ENCODE measurements at places on chromosomes 13 and 19. TPM values are rescaled to one million over a fixed set of nuclear protein-coding genes. Genes with fewer than 3 reads are reported as not detected.

- no peaks in the 10 kb centered on the region for H3K36me3 ChIP-seq
- H3K4me3 ChIP-seq, result no peak overlapping the region
- H3K27ac ChIP-seq, result no peak overlapping the region
- no peaks in the 10 kb centered on the region for H3K27me3 ChIP-seq
- DNase-seq, result no peak
Observed at GRCh38 chr13:95541911-95542474, 10.5 kb upstream of the CLDN10 start.

Gene TMEM147
- total RNA-seq, result 65.7 TPM

DNA sequence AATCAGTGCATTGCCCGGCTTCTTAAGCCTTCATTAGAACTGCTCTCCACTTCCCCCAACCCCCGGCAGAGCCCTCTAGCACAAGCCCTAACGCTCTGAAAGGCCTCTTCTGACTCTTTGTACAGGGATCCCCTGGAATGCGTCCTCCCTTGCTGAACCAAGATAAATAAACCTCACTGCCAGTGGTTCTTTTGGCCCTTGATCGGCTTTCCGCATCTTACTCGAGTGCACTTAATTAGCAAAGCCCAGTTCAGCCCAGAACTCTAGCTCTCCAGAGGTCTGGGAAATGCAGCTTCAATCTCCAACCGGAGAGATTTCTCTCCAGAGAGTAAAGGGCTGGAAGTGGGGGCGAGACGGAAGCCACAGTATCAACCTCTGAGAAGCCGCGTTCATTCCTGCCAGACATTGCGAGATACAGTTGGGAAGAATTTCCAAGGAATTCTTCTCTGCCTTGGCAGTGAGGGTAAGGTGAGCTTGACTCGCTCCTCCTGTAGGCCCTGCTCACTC lies 8.7 kb upstream of the ZNF444 start:
- no peaks in the 10 kb centered on the region for H3K4me1 ChIP-seq
- no peak overlapping the region for H3K4me3 ChIP-seq
- no peaks in the 10 kb centered on the region for H3K36me3 ChIP-seq

GRCh38 chr13:111508902-111509509 lies 188.6 kb downstream of the TEX29 start:
- no peaks in the 10 kb centered on the region for H3K36me3 ChIP-seq
- no peaks in the 10 kb centered on the region for H3K4me1 ChIP-seq
- H3K27me3 ChIP-seq, result no peaks in the 10 kb centered on the region
- H3K27ac ChIP-seq, result no peak overlapping the region
- no peak for DNase-seq

GRCh38 chr13:80010846-80011245 lies 330.1 kb downstream of the SPRY2 start:
- DNase-seq, result no peak
- no peaks in the 10 kb centered on the region for H3K4me1 ChIP-seq
- H3K27me3 ChIP-seq, result no peaks in the 10 kb centered on the region
- no peaks in the 10 kb centered on the region for H3K36me3 ChIP-seq
- no peak overlapping the region for H3K27ac ChIP-seq
- no peak overlapping the region for H3K4me3 ChIP-seq

Gene EIF3K
- total RNA-seq, result 305 TPM

- peaks cover 3% of the 10 kb centered on the region for H3K4me1 ChIP-seq
- no peak for DNase-seq
- no peaks in the 10 kb centered on the region for H3K27me3 ChIP-seq
- H3K36me3 ChIP-seq, result no peaks in the 10 kb centered on the region
- H3K27ac ChIP-seq, result no peak overlapping the region
- H3K4me3 ChIP-seq, result no peak overlapping the region
Observed at GRCh38 chr19:1567848-1568227, 287 bp downstream of the MEX3D start.

Gene PGLYRP2
- 45.1 TPM for total RNA-seq

Gene HSPB6
- 5.0 TPM for total RNA-seq

DNA sequence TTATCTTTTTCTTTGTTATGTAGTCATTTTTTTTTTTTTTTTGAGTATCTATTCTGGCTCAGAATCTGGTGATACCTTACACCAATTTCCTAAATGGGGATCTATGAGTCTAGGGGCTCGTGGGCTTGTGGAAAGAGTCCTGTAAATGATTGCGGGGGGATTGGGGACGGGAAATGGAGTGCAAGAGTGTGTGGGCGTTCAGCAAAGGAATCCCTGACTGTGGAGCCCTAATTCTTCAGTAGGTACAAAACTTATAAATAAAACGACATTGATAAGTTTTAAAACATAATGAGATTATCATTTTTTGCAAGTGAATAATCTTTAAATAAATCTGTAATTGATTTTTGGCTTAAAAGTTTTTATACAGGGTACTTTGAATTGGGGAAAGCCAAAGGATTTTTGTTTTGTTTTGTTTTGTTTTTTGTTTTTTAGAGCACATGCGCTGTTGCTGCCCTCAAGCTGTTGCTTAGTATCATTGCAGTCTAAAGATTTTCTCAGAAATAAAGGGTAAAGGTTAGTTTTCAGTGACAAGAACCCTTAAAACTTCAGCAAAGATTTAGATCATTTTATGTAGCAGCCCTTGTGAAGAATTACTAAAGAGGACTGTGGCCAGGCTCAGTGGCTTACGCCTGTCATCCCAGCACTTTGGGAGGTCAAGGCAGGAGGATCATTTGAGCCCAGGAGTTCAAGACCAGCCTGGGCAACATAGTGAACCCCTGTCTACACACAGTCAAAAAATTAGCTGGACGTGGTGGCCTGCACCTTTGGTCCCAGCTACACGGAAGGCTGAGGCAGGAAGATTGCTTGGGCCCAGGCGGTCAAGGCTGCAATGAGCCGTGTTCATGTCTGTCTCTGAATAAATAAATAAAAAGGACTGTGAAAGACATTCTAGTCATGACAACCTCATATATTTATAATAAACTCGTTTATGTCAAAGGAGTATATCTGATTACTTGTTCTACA lies 1.7 kb downstream of the ERCC5 start:
- peaks cover 20% of the 10 kb centered on the region for H3K4me1 ChIP-seq
- peak overlapping the region; percentile 78 for H3K4me3 ChIP-seq
- no peak for DNase-seq
- H3K36me3 ChIP-seq, result no peaks in the 10 kb centered on the region
- peak overlapping the region; percentile 84 for H3K27ac ChIP-seq

DNA sequence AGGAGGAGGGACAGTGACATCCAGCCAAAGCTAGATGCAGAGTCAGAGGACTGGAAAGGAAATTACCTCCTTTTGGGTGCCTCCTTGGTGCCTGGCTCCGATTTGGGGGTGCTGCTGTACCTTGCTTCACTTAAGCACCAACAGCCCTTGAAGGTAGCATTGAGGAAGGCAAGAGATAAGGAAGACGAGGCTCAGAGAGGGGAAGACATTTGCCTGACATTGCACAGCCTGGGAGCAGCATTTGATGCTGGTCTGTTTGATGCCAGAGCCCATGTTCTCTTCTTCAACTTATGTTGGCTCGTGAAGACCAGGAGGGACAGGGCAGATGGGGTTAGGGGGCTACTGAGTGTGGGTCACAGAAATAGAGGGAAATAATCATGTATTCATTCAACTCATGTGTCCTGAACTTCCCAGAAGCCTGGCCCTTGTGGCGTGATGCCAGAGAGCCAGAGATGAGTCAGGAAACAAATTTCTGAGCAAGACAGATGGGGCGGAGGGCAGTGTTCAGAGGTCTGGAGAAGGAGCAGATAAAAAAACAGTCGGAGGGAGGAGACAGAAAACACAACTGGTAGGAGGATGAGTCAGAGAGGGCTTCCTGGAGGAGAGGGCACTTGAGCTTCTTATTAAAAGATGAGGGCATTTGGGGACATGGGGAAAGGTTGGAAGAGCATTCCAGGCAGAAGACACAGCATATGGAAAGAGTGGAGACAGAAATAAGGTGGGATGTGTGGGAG lies 3.0 kb upstream of the C19orf81 start:
- H3K27me3 ChIP-seq, result no peaks in the 10 kb centered on the region
- DNase-seq, result no peak
- no peak overlapping the region for H3K27ac ChIP-seq
- no peaks in the 10 kb centered on the region for H3K36me3 ChIP-seq
- H3K4me1 ChIP-seq, result no peaks in the 10 kb centered on the region
- no peak overlapping the region for H3K4me3 ChIP-seq

- H3K4me1 ChIP-seq, result peaks cover 3% of the 10 kb centered on the region
- no peaks in the 10 kb centered on the region for H3K27me3 ChIP-seq
Observed at GRCh38 chr19:51399231-51399630, 8.8 kb upstream of the C19orf84 start.

DNA sequence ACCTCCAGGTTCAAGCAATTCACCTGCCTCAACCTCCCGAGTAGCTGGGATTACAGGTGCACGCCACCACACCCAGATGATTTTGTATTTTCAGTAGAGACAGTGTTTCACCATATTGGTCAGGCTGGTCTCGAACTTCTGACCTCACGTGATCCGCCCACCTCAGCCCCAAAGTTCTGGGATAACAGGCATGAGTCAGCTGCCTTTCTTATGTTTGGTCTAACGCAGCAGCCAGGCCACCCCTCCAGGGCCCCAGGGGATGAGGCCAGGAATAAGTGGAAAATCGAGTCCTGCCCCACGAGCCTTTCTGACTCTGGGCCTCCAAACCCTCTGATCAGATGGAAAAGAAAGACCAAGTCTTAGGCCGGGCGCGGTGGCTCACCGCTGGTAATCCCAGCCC lies 44.5 kb downstream of the CERS4 start:
- H3K4me3 ChIP-seq, result no peak overlapping the region
- no peaks in the 10 kb centered on the region for H3K4me1 ChIP-seq
- H3K27ac ChIP-seq, result no peak overlapping the region
- no peaks in the 10 kb centered on the region for H3K27me3 ChIP-seq

GRCh38 chr13:95388420-95389079 lies 87.3 kb upstream of the ABCC4 start:
- no peaks in the 10 kb centered on the region for H3K4me1 ChIP-seq
- H3K4me3 ChIP-seq, result no peak overlapping the region
- H3K27me3 ChIP-seq, result no peaks in the 10 kb centered on the region
- no peak for DNase-seq
- no peak overlapping the region for H3K27ac ChIP-seq
- no peaks in the 10 kb centered on the region for H3K36me3 ChIP-seq

DNA sequence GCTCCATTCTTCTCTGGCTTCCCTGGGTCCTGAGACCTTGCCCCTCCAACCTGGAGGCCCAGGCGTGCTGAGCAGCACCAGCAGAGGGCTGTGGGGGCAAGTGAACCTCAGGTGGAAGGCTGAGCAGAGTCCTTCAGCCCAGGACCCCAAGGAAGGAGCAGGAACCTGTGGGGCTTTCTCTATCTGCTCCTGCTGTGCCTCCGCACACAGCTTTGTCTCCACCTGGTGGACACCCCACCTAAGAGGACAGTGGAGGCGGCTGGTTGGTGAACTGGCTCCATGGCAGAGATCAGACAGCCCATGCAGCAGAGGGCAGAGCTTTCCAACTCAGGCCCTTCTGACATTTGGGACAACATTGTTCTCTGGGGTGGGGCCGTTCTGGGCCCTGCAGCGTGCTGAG lies 19.7 kb downstream of the ZFR2 start:
- H3K27me3 ChIP-seq, result no peaks in the 10 kb centered on the region
- H3K27ac ChIP-seq, result no peak overlapping the region
- no peaks in the 10 kb centered on the region for H3K36me3 ChIP-seq
- H3K4me3 ChIP-seq, result no peak overlapping the region

DNA sequence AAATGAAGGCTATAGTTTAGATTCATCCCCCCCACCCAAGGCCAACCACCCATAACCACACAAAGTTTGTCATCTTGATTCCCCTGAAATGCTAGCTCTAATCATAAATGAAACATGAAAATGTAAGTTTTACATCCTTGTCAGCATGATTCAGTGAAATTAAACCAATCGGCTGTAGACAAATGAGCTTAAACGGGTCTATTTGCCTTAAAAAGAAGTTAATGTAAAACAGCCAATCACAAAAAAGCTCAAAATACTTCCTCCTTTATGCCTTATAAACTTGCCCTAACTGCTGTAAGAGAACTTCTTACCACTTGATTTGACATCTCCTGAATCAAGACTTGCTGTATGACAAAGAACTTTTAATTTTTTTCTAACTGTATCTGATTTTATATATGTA lies 34.5 kb upstream of the MRI1 start:
- H3K36me3 ChIP-seq, result no peaks in the 10 kb centered on the region
- H3K27me3 ChIP-seq, result no peaks in the 10 kb centered on the region
- no peaks in the 10 kb centered on the region for H3K4me1 ChIP-seq

DNA sequence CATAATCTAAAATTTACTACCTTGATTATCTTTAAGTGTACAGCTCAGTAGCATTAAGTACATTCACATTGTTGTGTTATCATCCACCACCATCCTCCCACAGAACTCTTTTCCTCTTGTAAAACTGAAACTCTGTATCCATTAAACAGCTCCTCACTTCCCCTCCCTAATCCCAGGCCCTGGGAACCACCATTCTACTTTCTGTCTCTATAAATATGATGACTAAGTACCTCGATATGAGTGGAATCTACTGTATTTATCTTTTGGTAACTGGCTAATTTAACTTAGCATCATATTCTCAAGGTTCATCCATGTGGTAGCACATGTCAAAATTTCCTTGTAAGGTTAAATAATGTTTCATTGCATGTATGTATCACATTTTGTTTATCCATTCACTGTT lies 49.0 kb upstream of the POMP start:
- H3K4me3 ChIP-seq, result no peak overlapping the region
- no peaks in the 10 kb centered on the region for H3K36me3 ChIP-seq
- no peaks in the 10 kb centered on the region for H3K27me3 ChIP-seq
- no peaks in the 10 kb centered on the region for H3K4me1 ChIP-seq
- DNase-seq, result no peak

Data from right lobe of liver (tissue), 6 donors.